ENCODE measurements at places on chromosomes 16 and 17.

GRCh38 chr16:72502594-72503005, 330.6 kb upstream of the PMFBP1 start:
- DNase-seq, result no peak

GRCh38 chr17:1711804-1712203, 1.6 kb upstream of the TLCD2 start:
- no peak for DNase-seq

GRCh38 chr17:76462556-76463290, 4.7 kb upstream of the AANAT start:
- DNase-seq, result no peak

GRCh38 chr16:87056083-87056482, 261.1 kb downstream of the C16orf95 start:
- DNase-seq, result peak; percentile 37

DNA sequence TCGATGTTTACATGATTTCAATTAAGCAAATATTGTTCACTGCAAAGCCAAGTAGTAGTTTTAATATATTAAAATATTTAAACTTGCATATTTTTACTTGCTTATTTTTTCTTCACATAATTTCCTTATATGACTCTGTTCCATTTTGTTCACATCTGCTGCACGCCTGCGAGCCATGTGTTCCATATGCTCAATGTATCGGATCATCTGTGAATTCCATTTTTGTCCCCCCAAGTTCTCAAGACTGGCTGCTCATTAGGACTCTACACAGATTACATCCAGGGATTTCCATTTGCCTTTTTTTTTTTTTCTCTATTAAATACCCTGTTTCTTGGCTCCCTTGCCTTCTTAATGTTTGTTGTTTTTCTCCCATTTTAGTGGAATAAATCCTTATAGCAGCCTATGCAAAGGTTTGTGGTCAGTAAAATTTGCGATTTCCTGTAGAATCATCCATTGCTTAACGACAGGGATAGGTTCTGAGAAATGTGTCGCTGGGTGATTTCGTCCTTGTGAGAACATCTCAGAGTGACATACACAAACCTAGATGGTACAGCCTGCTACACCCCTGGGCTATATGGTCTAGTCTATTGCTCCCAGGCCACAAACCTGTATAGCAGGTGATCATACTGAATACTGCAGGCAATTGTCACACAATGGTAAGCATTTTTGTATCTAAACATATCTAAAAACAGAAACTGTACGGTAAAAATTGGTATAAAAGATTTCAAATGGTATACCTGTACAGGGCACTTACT, 30.2 kb upstream of the TEKT3 start:
- DNase-seq, result no peak

DNA sequence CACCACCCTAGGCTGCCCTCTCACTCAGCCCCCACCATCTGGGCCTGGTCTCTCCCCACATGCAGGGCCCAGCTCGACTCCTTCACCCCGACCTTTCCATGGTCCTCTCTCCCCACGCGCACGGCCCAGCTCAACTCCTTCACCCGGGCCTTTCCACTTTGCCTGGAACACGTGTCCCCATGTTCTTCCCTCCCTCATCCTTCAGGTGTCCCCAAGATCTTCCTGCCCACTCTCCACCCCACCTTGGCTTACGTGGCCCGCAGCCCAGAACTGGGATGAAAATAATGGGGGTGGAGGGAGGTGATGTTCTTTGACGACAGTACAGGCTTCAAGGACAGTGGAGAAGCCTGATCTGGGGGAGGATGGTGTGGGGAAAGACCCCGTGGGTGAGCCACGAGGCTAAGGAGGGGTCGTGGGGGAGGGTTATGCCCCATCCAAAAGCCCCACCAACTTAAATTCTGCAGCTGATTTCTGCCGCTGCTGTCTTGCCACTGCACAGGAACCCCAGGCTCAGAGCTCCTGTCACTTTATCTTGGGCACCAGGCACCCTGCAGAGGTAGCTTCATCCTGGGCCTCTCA, 9.9 kb upstream of the MEAK7 start:
- no peak for DNase-seq

- peak; percentile 65 for DNase-seq
Measured at GRCh38 chr17:1413281-1413791, 13.3 kb upstream of the YWHAE start.

DNA sequence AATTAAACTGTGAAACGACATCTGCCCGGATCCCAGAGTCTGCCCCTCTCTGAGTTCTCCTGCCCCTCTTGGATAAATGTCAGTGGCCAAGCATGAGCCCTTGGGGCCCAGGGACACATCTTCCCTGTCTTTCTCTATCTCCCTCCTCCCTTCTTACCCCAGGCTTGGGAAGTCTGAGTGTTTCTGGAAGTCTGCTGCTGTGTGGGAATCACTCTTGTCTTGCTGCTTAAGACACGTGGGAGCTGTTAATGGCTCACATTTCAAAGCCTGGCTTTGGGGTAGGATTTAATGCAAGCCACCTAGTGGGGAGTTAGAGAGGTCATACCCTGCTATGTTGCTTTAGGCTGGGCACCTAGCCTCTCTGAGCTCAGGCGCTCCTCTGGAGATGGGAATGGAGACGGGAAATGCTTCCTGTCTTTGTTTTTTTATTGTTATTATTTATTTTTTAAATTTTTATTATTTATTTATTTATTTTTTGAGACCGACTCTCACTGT, 218.5 kb upstream of the CIBAR2 start:
- DNase-seq, result peak; percentile 89

- DNase-seq, result peak; percentile 59
Measured at GRCh38 chr16:80369138-80369958, 171.4 kb upstream of the DYNLRB2 start.

DNA sequence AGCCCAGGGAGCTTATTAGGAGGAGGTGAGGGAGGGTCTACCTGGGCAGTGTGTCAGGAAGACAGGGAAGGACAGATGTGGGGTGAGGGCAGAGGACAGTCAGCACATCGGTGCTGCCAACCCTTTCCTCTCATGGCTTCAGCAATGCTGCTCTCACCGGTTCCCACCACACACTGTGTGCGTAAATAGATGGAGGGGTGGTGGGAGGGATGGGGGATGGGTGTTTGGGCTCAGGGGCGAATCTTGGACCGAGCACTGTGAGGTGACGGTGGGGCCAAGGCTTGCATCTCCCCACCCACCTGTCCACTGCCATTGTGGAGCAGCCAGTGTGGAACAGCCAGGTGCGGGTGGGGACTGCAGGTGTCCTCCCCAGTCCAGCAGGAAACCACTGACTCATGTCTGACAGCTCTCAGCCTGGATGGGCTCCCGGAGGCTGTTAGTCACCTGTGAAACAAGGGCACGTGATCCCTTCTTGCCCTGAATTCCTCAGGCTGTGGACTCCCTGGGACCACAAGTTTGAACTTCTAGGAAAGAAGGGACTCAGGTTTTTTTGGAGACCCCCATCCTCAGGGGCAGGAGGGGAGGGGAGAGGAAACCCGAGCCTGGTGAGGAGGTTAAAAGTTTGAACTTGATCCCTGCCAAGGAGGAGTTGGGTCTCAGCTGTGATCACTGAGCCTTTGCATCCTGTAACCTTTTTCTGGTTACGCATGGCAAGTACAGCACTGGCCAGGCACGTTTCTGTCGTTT, 42.7 kb upstream of the SMPD3 start:
- peak; percentile 15 for DNase-seq

DNA sequence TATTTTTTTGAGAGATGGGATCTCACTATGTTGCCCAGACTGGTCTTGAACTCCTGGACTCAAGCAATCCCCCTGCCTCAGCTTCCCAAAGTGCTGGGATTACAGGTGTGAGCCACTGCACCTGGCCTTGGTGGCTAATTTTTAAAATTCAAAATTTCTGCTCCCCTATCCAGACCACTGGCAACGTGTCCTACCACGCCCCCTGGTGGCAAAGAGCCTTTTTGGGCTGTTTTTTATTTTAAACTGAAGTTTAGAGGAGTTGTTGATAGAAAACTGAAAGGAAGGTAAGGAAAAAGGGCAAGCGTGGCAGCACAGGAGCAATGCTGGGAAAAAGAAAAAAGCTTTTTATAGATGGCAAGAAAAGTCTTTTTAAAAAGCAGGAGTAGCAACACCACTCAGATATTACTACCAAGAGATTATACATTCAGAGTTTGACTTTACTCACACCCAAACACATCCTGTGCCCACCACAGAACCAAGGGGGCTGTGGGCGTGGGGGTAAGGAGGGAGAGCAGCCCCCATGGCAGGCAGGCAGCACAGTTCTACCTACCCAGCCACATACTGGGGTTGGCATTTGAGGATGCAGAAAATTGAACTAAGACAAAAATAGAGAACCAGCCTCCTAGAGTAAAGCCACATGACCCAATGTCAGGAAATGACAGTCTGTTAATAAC, 4.2 kb upstream of the MXRA7 start:
- peak; percentile 61 for DNase-seq

DNA sequence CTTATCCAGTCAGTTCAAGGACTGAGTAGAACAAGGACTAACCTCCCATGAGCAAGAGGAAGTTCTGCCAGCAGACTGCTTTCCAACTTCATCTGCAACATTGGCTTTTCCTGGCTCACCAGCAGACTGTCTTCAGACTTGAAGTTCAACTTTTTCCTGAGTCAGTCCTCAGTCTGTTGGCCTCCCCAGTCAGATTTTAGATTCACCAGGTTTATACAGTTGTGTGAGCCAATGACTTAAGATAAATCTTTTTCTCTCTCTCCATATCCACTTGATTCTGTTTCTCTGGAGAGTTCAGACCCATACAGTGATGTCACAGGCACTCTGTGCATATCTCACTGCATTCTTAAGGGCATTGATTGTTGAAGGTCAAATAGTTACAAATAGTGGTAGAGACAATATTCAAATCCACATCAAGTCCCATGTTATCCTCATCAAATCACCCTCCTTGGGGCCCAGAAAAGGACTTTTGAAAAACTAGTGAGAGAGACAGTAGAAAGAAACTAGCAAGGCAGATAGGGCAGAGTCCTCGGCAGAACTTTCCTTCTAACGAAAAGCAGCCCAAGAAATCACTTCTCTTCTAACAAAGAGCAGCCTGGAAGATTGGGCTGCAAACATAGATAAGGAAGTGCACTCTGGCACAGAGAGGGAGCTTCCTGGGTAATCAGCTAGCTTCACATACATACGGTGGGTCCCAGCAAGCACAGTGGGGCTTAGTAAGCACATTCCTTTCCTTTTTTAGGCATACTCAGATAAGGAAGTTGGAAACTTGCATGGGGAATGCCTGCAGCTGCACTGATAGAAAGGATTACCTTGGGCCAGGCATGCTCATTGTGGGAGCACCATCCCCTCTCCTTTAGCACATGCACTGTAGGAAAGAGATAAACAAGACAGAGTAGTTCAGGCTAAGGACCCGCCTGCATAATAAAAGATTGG, 132.3 kb upstream of the FAM20A start:
- peak; percentile 74 for DNase-seq

GRCh38 chr17:46842835-46843234, 8.5 kb upstream of the WNT9B start:
- DNase-seq, result no peak

DNA sequence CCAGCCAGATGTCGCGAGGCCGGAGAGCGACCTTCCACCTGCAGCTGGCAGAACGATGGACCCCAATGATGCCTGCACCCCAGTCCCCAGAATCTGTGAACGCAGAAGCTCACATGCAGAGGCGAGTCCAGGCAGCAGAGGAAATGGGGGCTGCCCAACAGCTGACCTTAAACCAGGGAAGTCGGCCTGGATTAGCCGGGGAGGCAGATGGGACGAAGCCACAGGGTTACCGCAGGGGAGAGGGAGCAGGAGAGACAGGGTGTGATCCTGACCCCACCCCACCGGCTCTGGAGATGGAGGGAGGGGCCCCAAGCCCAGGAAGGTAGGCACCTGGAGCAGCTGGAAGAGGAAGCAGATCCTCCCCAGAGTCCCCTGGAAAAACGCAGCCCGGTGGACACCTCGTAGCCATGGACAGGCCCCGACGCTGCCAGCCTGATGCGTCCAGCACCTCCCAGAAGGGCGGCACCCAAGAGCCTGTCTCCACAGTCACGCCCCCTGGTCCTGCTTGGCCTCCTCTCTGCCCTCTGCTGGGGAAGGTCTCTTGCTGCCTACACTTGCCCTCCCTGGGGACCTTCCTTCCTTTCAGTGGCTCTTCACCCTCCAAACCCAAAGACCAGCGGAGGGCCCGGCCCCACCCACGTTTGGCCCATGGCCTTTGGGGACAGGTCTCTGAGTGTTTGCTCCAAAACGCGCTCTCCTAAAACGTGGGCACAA, 37.3 kb downstream of the PIEZO1 start:
- peak; percentile 31 for DNase-seq

Measured in fibroblast of skin of right biceps (primary cell).